Glomerular endothelial cell (primary cell): ENCODE measurements at places on chromosomes 2 and 18.

- DNase-seq, result no peak
Observed at GRCh38 chr2:40384714-40385113, 67.2 kb downstream of the SLC8A1 start.

- no peak for DNase-seq
Observed at GRCh38 chr2:239436669-239437335, 36.0 kb upstream of the HDAC4 start.

- no peak for DNase-seq
Observed at GRCh38 chr2:166170356-166170755, 42.5 kb upstream of the SCN1A start.

GRCh38 chr18:62186499-62186773 lies 420 bp downstream of the PIGN start:
- DNase-seq, result no peak

DNA sequence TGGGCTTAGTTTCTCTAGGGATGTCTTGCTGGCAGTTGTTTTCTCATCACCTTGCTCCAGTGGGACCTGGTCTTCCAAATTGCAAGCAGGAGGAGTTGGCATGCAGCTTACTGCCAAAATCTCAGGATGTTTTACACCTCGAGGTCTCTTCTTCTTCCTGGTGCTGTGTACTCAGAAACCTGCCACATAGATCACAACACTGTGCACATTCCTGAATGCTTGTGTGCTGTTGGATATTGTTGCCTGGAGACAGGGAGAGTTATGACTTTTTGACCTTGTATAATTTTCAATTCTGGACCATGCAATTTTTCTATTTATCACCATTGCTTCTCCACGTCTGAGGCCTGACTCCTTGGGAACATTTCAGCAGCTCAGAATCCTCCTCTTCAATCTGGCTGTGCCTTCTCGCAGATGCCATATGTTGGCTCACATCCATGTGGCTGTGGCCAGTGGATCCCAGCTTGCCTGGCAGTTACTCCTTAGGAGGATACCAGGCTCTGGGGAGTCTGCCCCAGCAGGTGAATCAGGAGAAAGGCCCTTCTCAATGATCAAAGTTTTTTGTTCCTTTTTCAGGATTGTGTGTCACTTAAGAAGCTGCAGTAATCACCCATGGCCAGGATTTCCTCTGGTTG lies 489.3 kb downstream of the TSN start:
- no peak for DNase-seq

GRCh38 chr2:205564346-205565141 lies 117.8 kb upstream of the NRP2 start:
- DNase-seq, result no peak

DNA sequence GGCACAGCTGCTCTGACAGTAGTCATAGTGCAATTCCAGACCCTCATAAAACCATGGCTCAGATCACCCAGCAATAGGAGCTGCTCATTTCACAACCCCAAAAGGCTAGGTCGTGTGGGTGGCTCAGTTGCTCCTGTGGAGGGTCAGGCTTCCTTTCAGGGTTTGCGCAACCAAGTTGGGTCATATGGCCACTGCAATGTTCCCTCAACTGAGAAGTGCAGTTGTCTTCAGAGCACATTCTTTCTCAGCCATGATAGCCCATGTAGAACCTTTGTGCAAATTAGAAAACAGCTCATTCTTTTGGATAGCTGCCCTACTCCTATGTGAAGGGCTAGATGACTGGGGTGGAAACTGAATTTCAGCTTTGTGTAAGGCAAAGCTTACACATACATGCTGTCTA lies 3.2 kb downstream of the SERPINB13 start:
- DNase-seq, result no peak
